Kidney capillary endothelial cell (primary cell): ENCODE measurements at places on chromosomes 6 and 20.

DNA sequence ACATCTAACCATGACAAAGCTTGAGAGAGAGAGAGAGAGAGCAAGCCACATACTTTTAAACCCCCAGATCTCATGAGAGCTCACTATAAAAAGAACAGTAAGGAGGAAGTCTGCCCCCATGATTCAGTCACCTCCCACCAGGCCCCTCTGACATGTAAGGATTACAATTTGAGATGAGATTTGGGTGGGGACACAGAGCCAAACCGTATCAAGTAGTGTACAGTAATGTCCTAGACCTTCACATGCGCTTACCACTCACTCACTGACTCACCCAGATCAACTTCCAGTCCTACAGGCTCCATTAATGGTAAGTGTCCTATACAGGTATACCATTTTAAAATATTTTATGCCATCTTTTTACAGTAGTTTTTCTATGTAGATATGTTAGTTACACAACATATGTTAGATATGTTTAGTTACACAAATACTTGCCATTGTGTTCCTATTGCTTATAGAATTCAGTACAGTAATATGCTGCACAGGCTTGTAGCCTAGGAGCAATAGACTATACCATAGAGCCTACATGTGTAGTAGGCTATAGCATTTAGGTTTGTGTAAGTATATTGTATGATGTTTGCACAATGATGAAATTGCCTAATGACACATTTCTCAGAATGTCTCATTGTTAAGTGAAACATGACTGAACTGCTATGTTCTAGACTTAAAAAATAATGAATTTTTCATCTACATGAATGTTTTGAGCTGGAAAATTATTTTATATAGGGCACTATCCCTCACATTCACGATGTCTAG, 11.7 kb downstream of the TSPYL1 start:
- DNase-seq, result no peak

DNA sequence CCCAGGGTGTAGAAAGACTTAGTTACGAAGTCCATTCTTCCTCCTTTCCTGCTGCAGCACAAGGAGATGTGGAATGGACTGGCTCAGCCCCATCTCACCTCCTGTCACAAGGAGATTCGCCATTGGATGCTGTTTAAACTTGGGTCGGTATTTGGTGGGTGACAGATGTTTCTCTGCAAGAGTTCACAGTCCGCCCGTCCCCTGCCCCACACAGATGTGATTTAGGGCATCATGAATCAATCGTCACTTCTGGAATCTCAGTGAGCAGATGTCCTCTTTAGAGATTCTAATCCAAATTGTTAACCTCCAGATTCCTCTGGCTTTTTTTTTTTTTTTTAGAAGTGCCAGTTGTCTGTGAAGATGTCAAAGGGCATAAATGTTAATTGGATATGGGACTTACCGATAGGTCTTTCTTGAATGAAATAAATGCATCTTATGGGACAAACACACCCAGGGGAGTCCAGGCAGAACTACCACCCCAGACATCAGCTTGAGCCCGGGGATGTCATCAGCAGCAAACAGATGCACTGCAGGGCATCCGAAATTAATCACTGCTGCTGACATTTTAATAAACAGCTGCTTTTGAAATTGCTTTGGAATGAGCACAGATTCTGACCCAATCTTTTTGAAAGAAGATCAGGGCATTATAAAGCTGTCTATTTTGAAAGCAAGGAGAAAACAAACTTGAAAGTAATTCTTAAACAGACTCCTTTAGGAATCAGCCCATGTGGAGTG, 117.6 kb upstream of the CDH4 start:
- DNase-seq, result no peak

GRCh38 chr6:45377043-45377553, 636 bp downstream of the SUPT3H start:
- peak; percentile 16 for DNase-seq

- DNase-seq, result peak; percentile 34
These were observed 596.0 kb downstream of the COL12A1 start for GRCh38 chr6:74609871-74610270.

DNA sequence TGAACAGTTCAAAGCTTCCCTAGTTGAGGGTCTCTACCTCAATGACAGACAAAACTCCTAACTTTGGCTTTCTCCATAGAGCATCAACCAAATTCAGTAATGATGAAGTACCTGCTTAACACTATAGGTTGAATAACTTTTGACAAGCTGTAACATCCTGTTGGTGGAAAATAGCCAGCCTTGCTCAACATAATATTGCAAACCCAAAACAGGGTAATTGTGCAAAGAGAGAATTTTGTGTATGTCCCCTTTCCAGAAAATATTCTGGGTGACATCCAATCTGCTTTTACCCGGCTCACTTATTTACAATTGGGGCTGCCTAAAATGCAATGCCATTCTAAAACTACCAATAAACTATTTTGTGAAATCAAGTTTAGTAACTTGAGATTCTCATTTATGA, 72.8 kb downstream of the ATXN1 start:
- DNase-seq, result no peak

DNA sequence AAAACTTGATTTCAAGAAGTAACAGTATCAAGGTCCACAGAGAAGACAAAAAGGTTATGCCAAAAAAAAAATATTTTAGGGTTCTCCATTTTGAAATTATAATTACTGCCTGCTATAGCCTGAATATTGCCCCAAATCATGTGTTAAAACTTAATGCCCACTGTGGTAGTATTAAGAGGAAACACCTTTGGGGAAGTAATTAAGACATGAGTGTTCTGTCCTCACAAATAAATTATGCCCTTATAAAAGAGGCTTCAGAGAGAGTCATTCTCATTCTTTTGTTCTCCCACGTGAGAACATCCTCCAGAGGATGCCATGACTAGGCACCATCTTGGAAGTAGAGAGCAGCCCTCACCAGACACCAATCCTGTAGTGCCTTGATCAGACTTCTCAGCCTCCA, 66.2 kb downstream of the GMDS start:
- no peak for DNase-seq
